ENCODE measurements at places on chromosomes 5 and 9. TPM values are rescaled to one million over a fixed set of nuclear protein-coding genes. Genes with fewer than 3 reads are reported as not detected.

The PCA3 gene
- 2.2 TPM for total RNA-seq

The WNT8A gene
- total RNA-seq, result not detected

The CCL27 gene
- total RNA-seq, result not detected

The CSF2 gene
- total RNA-seq, result not detected

The SOHLH1 gene
- total RNA-seq, result not detected

The PCDHA13 gene
- not detected for total RNA-seq

The TNFSF15 gene
- 0.50 TPM for total RNA-seq

The MZB1 gene
- total RNA-seq, result not detected

The SNCAIP gene
- 23.0 TPM for total RNA-seq

The CD274 gene
- 27.0 TPM for total RNA-seq

The FRMPD1 gene
- not detected for total RNA-seq

The SPATA31C2 gene
- not detected for total RNA-seq

The PCDHB14 gene
- 0.14 TPM for total RNA-seq

The AFAP1L1 gene
- 102 TPM for total RNA-seq

The MRPS30 gene
- total RNA-seq, result 72.6 TPM

The CCL28 gene
- 2.4 TPM for total RNA-seq

The MEF2C gene
- total RNA-seq, result 63.5 TPM

The LECT2 gene
- total RNA-seq, result not detected

The SEMA4D gene
- 6.0 TPM for total RNA-seq

The DDX4 gene
- not detected for total RNA-seq

The GLDC gene
- 22.8 TPM for total RNA-seq

The OCLN gene
- total RNA-seq, result 13.4 TPM

The CATSPER3 gene
- not detected for total RNA-seq

The ASS1 gene
- total RNA-seq, result 2.7 TPM

The LTC4S gene
- 0.43 TPM for total RNA-seq

The PHF24 gene
- not detected for total RNA-seq

The CETN3 gene
- total RNA-seq, result 12.0 TPM

The C8G gene
- total RNA-seq, result not detected

The GADD45G gene
- total RNA-seq, result 0.53 TPM

The ACER2 gene
- 11.3 TPM for total RNA-seq

The PCDHA7 gene
- total RNA-seq, result 0.07 TPM

The IFNA14 gene
- total RNA-seq, result not detected

The IL5 gene
- total RNA-seq, result not detected

The PALM2AKAP2 gene
- 0.22 TPM for total RNA-seq

The INSL6 gene
- total RNA-seq, result not detected

The CARTPT gene
- total RNA-seq, result not detected

The ANKRD18A gene
- total RNA-seq, result 0.53 TPM

The CEL gene
- 0.14 TPM for total RNA-seq

The CBY3 gene
- not detected for total RNA-seq

Data from thoracic aorta endothelial cell (primary cell).